MG63 (cell line): ENCODE measurements at places on chromosomes 5 and 9.
A peak's percentile ranks its signal among the peaks of the same experiment; 100 is the strongest.

- no peak for DNase-seq
Measured at GRCh38 chr5:131281133-131281867, 17.4 kb downstream of the CDC42SE2 start.

GRCh38 chr5:112628214-112628980, 109.3 kb upstream of the APC start:
- no peak for DNase-seq

- no peak for DNase-seq
Measured at GRCh38 chr9:33378121-33378795, 24.1 kb downstream of the AQP7 start.

GRCh38 chr5:139549162-139549894, 11.8 kb upstream of the UBE2D2 start:
- DNase-seq, result no peak

DNA sequence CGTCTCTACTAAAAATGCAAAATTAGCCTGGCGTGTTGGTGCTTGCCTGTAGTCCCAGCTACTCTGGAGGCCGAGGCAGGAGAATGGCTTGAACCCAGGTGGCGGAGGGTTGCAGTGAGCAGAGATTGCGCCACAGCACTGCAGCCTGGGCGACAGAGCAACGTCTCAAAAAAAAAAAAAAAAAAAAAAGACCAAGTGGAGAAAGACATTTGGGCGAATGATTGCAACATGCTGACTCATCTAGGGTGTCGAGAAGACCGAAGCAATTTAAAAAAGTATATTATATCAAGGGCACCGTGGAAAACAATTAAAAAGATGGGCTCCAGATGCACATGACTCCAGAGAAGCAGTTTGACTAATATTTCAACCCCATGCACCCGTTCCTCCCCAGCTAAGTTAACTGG, 9.2 kb downstream of the KLF4 start:
- no peak for DNase-seq

DNA sequence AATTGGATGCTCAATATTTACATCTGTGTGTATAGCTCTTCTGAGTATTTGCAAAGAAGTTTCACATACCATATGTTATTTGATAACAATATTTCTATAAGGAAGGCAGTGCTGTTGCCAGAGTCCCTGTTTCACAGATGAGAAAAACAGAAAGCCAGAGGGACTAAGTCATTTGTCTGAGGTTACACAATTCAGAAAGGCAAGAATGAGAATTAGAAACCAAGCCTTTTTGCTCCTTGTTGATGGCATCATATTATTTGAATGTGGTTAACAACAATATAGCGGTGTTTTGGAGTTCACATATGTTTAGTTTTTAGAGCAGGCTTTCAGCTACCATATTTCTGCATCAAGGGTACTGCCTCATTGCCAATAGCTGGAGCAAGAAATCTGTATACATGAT, 110.9 kb upstream of the PRLR start:
- no peak for DNase-seq

DNA sequence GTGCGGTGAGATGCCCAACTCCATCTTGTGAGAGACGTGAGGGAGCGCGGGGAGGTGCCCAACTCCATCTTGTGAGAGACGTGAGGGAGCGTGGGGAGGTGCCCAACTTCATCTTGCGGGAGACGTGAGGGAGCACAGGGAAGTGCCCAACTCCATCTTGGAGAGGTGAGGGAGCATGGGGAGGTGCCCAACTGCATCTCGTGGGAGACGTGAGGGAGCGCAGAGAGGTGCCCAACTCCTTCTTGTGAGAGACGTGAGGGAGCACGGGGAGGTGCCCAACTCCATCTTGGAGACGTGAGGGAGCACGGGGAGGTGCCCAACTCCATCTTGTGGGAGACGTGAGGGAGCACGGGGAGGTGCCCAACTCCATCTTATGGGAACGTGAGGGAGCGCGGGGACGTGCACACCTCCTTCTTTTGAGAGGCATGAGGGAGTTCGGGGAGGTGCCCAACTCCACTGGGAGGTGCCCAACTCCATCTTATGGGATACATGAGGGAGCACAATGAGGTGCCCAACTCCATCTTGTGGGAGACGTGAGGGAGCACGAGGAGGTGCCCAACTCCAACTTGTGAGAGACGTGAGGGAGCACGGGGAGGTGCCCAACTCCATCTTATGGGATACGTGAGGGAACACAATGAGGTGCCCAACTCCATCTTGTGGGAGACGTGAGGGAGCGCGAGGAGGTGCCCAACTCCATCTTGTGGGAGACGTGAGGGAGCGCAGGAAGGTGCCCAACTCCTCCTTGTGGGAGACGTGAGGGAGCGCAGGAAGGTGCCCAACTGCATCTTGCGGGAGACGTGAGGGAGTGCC, 235.4 kb downstream of the CACNA1B start:
- no peak for DNase-seq

DNA sequence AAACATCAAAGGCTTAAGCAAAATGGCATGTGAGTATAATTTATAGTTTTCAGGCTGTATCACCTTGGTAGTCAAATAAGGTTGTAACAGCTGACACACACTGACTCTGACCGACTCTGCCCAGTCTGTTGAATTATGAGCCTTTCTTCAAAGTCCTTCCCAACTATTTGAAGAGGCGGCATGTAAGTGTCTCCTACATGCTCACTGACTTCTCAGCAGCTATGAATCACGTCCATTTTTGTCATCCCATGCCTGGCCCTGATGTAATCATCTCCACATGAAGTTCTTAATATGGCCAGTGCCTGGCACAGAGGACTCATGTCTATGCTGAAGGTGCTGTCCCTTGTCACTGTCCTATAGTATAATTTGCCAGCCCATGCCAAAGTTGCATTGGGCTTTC, 5.1 kb upstream of the PTBP3 start:
- no peak for DNase-seq

DNA sequence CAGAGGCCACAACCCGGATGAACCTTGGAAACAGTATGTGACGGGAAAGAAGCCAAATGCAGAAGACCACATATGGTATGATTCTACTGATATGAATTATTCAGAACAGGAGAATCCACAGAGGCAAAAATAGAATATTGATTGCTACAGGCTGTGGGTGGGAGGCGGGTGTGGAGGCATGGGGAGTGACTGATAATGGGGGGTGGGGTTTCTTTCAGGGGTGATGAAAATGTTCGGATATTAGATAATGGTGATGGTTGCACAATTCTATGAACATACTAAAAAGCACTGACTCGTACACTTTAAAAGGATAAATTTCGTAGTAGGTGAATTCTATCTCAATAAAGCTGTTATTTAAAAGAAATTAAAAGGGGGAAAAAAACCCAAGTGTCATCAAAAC, 10.7 kb downstream of the IL4 start:
- no peak for DNase-seq

DNA sequence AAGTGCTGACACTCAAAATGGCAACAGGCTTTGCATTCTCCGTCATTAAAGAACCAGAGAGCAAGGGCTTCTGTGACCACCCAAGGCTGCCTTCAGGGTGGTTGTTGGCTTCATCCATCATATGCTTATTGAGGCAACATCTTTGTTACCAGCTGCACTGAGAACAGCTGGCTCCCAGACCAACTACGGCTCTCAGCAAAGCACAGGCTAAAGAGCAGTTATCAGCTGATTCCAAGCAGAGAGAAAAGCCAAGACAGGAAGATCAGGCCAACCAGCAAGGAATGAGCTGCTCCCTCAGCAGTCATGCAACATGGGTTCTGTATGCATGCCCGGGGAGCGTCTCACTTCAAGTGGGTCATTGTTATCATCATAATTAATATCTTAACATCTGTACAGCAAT, 358.9 kb downstream of the ACTL7B start:
- DNase-seq, result no peak

GRCh38 chr9:93965830-93966577, 10.8 kb upstream of the BARX1 start:
- no peak for DNase-seq

GRCh38 chr9:71681708-71682272, 86.5 kb downstream of the CEMIP2 start:
- peak; percentile 9 for DNase-seq

GRCh38 chr5:179415291-179416060, 70.2 kb upstream of the ADAMTS2 start:
- DNase-seq, result no peak
